ENCODE measurements at places on chromosomes 1 and 21.

- DNase-seq, result no peak
Observed at GRCh38 chr1:184905601-184906322, 68.5 kb downstream of the NIBAN1 start.

DNA sequence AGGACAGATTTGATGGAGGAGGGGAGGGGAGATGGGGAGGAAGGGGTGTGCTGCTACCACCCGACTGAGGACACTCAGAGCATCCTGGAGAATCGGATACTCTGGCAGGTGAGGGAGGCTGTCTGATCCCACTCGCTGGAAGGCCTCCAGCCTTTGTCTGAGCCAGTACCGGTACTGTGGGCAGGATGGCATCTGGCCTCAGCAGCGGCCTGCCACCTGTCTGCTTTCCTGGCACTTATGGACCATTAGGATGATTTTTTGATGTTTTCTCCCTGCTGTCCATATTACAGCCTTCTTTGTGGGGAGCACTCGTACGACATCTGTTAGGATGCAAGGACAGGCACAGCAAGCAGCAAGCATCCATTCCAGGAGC is 11.5 kb downstream of the ATP2B4 start:
- no peak for DNase-seq

DNA sequence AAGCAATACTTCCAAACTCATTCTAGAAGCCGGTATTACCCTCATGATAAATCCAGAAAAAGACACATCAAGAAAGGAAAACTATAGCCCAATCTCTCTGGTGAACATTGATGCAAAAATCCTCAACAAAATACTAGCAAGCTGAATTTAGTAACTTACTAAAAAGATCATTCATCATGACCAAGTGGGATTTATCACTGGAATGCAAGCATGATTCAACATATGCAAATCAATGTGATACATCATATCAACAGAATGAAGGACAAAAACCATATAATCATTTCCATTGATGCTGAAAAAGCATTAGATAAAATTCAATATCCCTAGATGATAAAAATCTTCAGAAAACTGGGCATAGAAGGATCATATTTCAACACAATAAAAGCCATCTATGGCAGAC is 402.9 kb downstream of the TGFB2 start:
- DNase-seq, result no peak

GRCh38 chr1:114062477-114063099 is 83.3 kb downstream of the OLFML3 start:
- DNase-seq, result no peak

DNA sequence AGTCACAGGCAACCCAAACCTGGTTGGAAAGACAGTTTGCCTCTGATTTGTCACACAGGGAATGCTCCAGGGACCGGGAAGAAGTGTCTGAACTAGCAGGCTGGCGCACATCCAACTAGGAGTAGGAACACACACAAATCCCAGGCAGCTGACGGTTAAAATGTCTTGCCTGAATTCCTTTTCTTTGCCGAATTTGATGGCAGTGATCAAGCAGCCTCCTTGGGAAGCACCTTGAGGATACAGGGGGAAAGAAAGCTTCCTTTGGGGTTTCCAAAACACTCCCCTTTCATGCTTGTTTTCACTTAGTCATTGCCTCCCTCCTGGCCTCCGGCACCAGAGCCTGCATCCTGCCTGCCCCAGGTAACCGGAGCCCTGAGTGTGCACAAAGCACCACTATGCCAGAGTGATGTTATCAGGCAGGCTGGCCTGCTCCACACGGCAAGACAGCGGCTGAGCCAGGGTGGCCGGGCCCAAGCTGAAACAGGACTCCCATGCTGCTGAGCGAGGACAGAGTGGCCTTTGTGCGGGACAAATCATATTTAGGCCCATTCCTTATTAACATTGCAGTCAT is 193.8 kb downstream of the LMX1A start:
- no peak for DNase-seq

DNA sequence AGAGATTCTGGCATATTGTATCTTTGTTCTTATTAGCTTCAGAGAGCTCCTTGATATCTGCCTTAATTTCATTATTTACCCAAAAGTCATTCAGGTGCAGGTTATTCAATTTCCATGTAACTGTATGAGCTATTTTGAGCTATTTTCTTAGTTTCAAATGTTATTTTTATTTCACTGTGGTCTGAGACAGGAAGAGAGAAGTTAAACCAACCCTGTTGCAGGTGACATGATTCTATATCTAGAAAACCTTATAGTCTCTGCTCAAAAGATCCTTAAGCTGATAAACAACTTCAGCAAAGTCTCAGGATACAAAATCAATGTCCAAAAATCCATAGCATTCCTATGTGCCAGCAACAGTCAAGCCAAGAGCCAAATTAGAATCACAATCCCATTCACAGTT is 1644.0 kb upstream of the B3GALT2 start:
- DNase-seq, result no peak

- no peak for DNase-seq
Observed at GRCh38 chr21:46347791-46348381, 23.9 kb downstream of the PCNT start.

- no peak for DNase-seq
Observed at GRCh38 chr1:89259283-89259971, 13.2 kb downstream of the GBP5 start.

DNA sequence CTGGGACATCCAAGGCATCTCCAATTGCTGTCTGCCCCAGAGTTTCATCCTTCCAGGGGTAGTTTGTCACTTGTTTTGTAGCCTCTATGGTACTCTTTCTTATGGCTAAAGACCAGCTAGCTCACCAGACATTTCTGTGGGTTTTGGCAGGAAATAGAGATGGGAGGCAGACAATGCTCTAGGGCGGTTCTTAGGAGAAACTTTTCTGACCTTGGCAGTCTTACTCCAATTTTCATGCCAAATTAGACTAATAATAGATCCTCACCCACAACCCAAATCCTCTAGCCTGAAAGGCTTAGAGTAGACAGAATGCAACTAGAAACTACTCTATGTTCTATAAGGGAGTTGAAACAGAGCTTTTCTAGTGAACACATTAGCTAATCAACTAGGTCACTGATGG is 69.8 kb downstream of the LRIG2 start:
- DNase-seq, result no peak

- DNase-seq, result no peak
Observed at GRCh38 chr1:46084553-46085451, 47.6 kb downstream of the PIK3R3 start.

DNA sequence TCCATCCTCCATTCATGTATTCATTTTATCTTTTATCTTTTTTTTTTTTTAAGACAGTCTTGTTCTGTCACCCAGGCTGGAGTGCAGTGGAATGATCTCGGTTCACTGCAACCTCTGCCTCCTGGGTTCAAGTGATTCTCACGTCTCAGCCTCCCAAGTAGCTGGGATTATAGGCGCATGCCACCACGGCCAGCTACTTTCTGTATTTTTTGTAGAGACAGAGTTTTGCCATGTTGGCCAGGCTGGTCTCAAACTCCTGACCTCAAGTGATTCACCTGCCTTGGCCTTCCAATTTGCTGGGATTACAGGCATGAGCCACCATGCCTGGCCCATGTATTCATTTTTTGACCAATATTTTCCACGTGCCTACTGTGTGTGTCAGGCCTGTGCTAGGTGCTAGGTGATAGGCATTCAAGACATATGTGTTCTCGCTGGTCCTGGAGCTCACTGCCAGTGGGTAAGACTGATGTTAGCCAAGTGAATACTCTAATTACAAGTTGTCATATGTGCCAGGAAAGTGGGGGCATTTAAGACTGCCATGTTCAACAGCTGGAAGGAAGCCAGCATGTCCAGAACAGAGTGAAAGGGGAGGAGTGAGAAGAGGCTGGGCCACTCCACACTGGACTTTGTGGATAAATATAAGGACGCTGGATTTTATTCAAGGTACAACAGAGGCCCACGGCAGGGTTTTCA is 5.3 kb upstream of the CELSR2 start:
- DNase-seq, result no peak

DNA sequence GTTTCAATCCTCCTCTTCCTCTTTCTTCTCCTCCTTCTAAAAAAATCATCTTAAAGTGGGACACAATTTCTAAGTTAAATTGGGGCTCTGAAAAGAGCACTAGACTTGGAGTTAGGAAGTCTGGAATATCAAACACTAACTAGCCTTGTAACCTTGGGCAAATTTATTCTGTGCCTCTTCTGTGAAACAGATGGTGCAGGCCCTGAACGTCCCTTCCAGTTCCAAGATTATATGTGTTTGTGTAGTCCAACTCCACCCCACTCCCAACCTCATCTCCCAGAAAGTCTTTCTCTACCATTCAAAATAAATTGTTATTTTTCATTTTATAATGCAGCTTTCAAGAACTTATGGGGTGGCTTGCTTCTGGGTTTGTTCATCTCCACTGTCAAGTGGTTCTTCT is 630.0 kb downstream of the LMO4 start:
- DNase-seq, result no peak

DNA sequence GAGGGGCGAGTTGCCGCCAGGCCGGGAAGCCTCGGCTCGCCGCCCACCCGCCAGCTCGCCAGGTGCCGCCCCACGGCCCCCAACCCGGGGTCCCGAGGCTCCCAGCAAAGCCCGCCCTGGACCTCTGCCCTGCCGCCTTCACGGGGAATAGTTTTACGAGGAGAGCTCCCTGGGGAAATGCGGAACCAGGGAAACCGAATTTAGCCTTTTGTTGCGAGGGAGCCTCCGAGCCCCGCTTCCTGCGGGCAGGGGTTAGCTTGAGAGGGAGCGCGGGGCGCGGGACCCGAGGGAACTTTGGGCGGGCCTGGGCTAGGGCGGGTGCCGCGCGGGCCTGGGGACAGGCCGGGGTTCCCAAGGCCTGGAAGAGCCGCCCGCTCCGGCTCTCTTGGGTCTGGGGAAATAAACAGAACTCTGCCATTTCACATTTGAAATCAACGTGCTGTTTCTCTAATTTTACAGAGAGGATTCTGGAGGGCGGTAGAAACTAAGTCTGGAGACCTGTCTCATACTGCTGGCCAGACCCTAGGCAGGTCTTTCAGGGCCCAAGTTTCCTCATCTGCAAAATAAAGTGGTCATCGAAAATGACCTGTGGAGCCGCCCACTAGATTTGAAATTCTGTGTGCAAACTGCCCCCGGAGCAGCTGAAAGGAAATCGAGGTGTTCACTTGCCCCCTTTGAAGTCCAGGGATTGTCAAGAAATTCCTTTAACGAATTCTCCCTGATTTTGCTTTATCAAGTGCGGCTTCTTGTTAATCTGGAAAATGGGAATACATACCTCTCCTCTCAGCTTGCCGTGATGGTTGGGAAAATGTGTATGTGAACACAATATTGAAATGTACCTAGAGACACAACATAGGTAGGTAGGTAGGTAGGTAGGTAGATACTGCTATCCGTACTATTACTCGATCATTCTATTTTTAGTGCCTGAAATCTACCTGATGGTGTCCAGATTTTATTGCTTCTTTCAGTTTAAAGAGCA is 749 bp upstream of the GLUL start:
- no peak for DNase-seq

GRCh38 chr1:85975912-85976371 is 180.6 kb downstream of the COL24A1 start:
- DNase-seq, result no peak

DNA sequence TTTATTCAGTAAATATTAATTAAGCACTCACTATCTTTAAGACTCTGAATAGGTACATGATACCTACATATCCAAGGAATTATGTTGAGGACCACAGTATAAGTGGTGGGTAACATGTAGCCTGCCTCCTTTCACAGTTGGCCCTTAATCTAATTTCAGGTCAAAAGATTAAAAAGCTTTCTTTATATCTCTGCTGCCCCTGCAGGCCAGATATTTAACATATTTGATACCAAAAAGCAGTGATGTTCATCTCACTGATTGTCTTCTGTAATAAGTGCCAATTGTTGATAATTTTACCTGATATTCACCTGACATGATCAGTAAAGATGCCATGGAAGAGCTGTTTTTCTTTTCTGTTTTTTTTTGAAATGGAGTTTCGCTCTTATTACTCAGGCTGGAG is 36.5 kb downstream of the RLF start:
- no peak for DNase-seq

- no peak for DNase-seq
Observed at GRCh38 chr1:154987326-154987725, 4.2 kb downstream of the FLAD1 start.

DNA sequence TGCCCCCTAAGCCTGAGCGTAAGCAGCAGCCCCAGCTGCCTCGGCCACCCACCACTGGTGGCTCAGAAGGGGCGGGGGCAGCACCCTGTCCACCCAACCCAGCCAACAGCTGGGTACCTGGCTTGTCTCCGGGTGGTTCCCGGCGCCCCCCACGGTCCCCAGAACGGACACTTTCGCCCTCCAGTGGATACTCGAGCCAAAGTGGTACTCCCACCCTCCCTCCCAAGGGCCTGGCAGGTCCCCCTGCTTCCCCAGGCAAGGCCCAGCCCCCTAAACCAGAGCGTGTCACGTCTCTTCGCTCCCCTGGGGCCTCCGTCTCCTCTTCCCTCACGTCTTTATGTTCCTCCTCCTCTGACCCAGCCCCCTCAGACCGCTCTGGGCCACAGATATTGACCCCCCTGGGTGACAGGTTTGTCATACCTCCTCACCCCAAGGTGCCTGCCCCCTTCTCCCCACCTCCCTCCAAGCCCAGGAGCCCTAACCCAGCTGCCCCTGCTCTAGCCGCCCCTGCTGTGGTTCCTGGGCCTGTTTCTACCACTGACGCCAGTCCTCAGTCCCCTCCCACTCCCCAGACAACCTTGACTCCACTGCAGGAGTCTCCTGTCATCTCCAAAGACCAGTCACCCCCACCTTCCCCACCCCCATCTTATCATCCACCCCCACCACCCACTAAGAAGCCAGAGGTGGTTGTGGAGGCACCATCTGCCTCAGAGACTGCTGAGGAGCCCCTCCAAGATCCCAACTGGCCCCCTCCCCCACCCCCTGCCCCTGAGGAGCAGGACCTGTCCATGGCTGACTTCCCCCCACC is 46.2 kb downstream of the YARS1 start:
- no peak for DNase-seq

DNA sequence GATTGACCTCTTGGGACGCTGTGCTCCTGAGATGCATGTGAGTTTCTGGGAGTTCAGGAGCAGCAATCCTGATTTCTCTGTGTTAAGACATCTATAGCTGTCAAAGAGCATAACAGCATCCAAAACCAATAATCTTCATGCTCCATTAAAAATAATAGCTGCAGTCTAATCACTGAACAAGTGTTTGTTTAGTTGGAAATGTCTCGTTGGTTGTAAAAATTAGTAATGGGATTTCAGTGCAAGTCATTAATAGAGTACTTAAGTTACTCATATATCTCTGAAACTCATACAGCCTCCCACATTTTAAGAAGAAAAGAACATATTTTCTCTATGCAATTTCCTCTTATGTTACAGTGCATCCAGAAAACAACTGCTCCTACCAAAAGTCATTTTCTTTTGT is 249.8 kb downstream of the ZP4 start:
- no peak for DNase-seq

Data from activated naive CD8-positive, alpha-beta T cell treated with anti-CD3 and anti-CD28 coated beads, Interleukin-2, amount 50 U/mL, for 16 hours (primary cell).